ENCODE measurements at places on chromosomes 2 and 18.

DNA sequence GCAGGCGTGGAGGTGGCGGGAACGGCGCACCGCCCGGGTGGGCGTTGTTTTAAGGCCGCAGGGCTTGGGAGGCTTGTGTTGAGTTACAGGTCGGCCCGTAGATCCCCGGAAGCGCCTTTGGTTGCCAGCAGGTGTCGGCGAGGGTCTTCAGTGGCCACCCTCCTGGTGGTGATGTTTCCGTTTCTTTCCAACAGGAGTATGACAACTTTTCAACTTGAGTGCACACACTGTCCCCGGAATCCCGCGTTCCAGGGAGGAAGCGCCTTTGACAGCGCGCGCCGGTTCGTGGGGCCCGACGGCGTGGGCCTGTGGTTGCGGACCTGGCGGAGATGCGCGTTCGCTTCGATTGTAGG is 1.0 kb upstream of the HDAC4 start:
- no peak for DNase-seq

- no peak for DNase-seq
Observed at GRCh38 chr2:42914314-42914713, 121.9 kb upstream of the HAAO start.

DNA sequence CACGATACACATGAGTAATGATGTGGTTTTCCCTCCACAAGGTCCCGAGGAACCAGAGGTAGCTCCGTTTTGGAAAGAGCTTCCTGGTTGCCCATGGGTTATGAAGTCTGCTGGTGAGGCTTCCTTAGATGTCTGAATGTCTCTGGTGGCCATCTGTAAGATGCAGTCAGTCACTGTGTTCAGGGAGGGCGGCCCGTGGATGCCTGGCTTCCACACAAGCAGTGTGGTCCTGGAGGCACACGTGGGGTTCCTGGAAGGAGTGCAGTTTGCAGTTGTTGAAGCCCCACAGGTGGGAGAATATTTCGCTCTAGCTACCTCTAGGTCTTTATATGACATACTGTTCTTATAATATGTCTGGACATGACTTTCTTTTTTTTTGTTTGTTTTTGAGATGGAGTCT is 209.0 kb downstream of the FAM210A start:
- DNase-seq: no peak

DNA sequence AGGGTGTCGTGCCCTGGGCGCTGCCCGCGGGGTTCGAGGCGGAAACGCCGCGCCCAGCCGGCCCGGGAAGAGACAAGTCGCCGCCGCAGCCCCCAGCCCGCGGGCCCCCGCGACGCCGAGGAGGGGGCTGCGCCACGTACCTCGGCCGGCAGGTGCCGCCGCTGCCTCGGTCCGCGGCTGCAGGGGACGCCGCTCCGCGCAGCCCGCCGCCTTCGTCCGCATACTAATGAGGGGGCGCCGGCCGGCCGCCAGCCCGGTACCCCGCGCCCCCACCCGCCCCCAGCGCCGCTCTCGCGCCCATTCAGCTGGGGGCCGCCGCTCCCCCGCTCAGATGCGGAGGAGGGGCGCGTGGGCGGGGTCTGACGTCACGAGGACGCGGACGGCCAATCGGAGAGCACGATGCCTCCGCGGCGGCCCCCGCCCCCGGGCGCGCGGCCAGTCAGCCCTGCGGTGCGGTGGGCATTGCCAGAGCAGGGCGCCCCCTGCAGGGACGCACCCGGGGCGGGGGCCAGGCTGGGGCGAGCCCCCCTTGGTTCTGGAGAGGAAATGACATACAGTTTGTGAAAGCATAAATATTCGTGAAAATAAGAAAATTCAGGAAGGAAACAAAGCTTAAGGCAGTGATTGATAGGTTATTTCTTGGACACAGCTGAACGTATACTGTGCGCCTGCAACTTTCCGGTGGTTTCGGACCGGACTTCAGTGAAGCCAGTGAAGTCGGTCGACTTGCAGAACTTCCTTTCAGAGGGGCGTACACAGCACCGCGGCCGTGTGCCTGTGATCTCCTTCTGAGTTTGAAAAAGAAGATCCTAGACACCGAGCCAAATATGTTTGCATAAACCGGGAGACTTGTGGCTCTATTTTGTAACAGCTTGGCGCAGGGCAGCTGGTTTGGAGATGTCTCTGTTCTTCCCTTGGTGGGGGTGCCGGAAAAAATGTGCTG is at the start of gene ST3GAL5:
TSS of gene ST3GAL5 (minus strand) at position 307 of the 943 bp plus-strand sequence. CDS start at position 222, 85 bp downstream.
- peak; percentile 88 for DNase-seq

GRCh38 chr2:105890111-105890510 is 145.4 kb downstream of the NCK2 start:
- DNase-seq: no peak

DNA sequence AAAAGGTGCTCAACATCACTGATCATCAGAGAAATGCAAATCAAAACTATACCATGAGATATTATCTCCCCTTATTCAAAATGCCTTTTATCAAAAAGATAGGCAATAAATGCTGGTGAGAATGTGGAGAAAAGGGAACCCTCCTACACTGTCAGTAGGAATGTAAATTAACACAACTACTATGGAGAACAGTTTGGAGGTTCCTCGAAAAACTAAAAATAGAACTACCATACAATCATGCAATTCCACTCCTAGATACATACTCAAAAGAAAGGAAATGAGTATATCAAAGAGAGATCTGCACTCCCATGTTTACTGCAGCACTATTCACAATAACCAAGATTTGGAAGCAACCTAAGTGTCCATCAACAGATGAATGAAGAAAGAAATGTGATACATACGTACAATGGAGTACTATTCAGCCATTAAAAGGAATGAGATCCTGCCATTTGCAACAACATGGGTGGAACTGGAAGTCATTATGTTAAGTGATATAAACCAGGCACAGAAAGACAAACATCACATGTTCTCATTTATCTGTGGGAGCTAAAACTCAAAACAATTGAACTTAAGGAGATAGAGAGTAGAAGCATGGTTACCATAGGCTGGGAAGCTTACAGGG is 63.8 kb downstream of the MAP4K3 start:
- no peak for DNase-seq

- no peak for DNase-seq
Observed at GRCh38 chr2:221518201-221518934, 53.7 kb downstream of the EPHA4 start.

DNA sequence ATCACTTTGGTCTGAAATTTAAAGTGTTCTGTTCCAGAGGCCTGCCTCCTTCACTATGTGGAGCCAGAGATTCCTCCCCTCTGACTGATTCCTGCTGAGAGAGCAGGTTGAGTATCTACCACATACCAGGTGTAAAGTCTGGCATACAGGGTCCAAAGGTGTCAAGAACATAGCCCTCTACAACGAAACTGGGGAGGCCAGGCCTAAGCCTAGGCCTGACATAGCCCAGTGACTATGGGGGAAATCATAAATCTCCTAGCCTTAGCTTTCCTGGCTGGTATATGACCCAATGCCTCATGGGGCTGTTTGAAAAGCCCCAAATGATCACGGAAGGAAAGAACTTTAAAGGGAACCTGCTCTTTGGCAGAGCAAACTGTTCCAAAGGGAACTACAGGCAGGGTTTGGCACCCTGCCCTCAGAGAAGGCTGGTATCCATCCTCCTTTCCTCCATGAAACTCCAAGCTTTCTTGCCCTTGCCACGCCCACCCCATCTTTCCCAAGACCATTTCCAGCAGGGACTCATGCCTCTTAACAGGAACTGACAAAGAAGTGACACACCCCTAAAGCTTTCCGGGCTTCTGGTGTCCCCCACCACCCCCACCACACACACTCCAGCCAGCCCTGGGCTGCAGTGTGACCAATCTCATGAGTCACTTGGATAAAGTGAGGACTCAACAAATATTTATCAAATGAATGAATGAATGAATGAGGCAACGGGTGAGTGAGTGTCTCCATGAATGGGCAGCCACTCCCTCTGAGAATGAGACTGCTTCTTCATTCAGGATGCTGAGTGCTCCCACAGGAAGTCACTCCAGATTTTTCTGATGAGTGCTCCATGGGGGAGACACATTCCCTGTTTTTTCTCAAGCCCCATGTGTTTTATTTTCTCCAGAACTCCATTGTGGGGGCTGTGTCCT is 114.5 kb upstream of the STPG4 start:
- DNase-seq: no peak

GRCh38 chr2:127386246-127386645 is 1.5 kb downstream of the MAP3K2 start:
- DNase-seq: no peak

DNA sequence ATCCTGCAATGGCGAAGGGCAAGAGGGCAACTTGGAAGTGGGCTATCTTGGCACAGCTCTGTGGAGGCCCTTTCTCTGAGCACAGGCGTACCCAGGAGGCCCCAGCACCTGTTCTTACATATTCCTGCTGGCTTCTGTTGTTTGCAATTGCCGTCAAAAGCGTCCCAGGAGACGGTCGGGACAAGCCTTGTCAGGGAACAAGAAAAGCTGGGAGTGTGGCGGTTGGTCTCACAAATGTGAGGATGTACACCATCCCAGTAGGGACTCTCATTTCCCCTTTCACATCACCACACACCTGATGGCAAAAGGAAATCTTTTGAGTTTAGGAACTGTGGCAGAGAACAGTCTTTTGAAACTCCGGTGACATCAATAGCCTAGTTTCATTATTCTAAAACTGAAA is 94.7 kb upstream of the EFEMP1 start:
- no peak for DNase-seq

DNA sequence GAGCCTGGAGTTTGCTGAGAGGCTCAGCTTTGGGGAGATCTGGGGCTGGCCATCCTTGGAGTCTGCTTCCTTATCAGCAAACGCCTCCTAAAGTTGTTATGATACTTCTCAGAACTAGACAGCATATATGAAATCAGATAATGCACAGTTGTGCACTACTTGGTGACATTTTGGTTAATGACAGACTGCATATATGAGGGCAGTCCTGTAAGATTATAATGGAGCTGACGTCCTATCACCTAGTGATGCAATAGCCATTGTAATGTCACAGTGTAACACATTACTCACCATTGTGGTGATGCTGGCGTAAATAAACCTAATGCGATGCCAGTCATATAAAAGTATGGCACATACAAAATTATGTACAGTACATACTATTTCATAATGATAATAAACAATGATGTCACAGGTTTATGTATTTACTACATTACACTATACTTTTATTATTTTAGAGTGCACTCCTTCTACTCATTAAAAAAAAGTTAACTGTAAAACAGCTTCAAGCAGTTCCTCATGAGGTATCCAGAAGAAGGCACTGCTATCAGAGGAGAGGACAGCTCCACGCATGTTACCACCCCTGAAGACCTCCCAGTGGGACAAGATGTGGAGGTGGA is 298.1 kb upstream of the REV1 start:
- no peak for DNase-seq

GRCh38 chr2:53652131-53652530 is 115.5 kb upstream of the CHAC2 start:
- no peak for DNase-seq

DNA sequence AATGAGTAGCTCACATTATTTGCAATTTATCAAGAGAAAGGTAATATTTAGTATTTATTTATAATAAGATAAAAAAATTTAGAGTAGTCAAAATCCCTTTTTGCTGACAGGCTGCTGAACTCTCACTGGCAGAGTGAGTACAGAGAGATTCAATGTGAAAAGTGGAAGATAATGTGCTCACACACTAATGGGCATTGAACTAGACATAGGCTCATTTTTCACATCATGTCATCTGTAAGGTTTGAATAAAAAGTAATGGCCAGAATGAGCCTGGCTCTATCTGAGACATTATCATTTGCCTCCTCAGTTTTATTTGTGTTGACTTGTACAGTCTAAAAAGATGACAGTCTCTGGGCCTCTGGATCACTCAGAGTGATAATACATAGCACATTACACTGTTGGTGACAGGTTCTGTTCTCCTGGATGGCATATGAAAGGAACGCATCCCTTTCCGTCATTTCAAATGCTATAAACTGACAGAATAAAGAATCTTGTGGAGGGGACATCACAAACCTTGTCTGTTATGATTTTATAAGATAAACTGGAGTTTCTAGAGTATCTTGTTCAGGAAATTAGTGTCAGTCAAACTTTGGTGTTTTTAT is 812.9 kb downstream of the NR4A2 start:
- no peak for DNase-seq

DNA sequence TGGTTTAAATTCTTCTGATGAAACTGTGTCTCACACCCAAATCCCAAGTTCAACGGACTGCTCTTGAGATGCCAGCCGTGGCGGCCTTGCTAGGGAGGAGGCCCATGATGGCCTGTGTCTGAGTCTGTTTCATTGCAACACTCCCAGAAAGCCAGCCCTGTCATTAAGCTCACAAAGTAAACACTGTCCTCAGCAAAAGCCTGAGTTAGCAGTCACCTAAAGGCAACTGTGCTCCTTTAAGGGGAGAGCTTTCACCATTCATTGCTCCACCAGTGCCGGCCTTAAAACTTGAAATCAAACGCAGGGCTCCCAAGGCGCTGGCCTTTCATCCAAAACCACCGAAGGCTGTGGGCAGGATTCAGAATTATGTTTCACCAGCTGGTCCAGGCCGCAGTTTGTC is 42.5 kb upstream of the PPP1CB start:
- DNase-seq: no peak

DNA sequence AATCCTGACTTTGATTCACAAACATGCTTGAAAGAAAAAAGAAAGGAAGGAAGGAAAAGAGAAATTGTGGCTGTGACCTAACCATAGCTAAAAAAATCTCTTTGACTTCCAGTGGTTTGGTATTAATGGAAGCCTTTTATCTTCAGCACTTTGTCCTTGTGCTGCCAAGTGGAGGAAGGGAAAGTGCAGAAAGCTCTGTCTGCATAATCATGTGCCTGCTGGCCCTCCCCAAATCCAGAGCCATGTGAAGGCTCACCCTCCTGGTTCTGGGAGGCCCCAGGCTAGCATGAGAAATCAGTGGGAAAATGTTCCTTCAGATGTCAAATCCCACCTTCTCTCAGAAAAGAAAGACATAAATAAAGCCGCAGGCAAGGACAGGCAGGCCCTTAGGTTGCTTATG is 48.3 kb upstream of the BMPR2 start:
- no peak for DNase-seq

DNA sequence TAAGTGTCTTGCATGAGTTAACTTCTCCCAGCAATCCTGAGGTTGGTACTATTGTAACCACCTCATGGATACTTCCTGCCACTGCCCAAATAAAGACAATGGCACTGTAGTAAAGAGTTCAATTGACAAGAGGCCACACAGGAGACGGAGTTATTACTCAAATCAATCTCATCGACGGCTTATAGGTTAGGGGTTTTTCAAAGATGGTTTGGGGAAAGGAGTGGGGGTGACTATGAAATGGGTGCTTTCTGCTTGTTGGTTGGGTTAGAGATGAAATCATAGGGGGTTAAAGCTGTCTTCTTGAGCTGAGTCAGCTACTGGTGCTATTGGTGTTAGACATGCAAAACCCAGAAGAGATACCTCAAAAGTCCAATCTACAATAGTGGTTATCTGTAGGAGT is 1258.0 kb upstream of the ZEB2 start:
- DNase-seq: no peak

DNA sequence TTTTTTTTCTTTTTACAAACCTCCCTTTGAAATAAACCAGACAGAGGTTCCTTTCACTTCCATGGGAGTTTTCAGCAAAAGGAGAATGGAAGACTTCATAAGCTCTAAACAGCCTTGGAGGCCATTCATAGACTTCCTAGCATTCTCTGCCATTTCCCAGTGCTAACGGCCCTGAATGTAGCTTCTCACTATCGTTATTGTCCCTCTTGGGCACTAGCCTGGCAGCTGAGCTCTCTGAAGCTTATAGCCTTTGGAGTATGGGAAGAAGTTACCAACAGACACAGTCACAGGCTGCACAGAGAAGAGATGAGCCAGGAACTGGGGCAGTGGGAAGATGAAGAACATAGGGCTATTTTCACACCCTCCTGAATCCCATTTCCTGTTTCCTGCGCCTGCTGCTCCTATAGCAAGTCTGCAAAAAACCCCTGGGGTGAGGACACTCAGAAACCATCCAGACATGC is 29.1 kb upstream of the EPC2 start:
- no peak for DNase-seq

GRCh38 chr18:79634593-79635426 is 44.8 kb upstream of the CTDP1 start:
- no peak for DNase-seq

All from activated T-cell treated with anti-CD3 and anti-CD28 coated beads for 48 hours (primary cell).